Spleen (tissue), 13 donors: ENCODE measurements at places on chromosomes 5 and 9. TPM values are rescaled to one million over a fixed set of nuclear protein-coding genes. Genes with fewer than 3 reads are reported as not detected.

DNA sequence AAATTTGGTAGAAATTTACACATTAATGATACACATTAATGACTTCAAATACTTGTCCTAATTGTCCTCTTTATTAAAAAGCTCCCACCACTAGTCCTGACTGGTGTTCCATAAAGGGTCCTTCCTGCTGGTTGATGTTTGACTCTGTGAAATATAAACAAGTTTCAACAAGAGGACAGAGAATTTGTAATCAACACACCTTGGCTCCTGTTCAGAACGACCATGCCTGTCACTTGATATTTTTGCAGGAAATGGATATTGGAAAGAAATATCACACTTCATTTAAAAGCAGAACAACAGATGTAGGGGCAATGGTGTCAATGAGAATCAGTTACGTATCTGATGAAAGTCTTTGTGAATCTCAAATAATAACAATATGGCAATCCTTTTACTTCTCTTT is 211.7 kb downstream of the ENC1 start:
- DNase-seq: no peak
- peaks cover 8% of the 10 kb centered on the region for H3K4me1 ChIP-seq
- no peak overlapping the region for H3K27ac ChIP-seq
- H3K36me3 ChIP-seq: no peaks in the 10 kb centered on the region
- H3K4me3 ChIP-seq: no peak overlapping the region

- no peak for DNase-seq
- no peak overlapping the region for H3K4me3 ChIP-seq
- H3K36me3 ChIP-seq: no peaks in the 10 kb centered on the region
- no peaks in the 10 kb centered on the region for H3K4me1 ChIP-seq
- H3K27ac ChIP-seq: no peak overlapping the region
- H3K27me3 ChIP-seq: no peaks in the 10 kb centered on the region
Observed at GRCh38 chr9:81410201-81410600, 279.1 kb downstream of the TLE1 start.

- no peak overlapping the region for H3K4me3 ChIP-seq
- no peaks in the 10 kb centered on the region for H3K27me3 ChIP-seq
- H3K27ac ChIP-seq: no peak overlapping the region
- peak; percentile 78 for DNase-seq
- H3K4me1 ChIP-seq: peaks cover 8% of the 10 kb centered on the region
Observed at GRCh38 chr5:177336112-177336511, 15.4 kb downstream of the LMAN2 start.

DNA sequence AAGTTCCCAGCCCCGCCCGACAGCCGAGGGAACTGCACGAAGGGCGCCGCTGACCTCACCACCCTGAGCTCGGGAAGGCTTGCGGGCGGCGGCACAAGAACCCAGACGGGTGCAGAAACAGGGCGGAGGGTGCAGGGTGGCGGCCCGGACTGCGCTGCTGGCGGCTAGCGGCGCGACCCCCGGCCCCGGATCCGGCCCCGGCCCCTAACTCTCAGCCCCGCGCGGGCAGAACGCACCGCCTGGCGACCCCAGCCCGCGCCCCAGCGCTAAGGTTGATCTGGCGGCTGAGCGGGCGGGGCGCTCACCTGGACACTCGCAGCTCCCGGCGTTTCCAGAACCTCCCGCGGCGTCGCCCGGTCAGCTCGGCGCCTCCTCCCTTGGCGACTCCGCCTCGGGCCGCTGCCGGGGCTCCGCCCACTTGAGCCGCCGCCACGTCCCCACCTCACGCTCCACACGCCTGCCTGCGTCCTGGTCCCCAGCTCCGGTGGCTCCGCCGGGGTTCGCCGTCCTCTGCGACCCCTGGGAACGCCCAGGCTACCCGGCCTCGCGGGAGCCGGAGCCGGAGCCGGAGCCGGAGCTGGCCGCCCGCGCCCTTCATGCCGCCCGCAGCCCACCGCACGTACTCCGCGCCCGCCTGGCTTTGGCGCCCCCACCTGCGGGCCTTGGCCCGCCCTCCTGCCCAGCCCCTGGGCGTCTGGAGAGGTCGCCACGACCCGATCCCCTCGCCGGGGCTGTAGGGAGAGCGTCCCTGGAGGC is at the start of gene P4HA2:
Gene P4HA2, minus strand, starts transcription at position 369 of the 756 bp plus-strand sequence. CDS start 9,227 bp downstream, outside the sequence.
- peak within 1 kb of the TSS; percentile 73 for H3K4me3 ChIP-seq
- DNase-seq: peak; percentile 93
- H3K4me1 ChIP-seq: no peaks in the 10 kb centered on the region
- no peaks in the 10 kb centered on the region for H3K36me3 ChIP-seq

DNA sequence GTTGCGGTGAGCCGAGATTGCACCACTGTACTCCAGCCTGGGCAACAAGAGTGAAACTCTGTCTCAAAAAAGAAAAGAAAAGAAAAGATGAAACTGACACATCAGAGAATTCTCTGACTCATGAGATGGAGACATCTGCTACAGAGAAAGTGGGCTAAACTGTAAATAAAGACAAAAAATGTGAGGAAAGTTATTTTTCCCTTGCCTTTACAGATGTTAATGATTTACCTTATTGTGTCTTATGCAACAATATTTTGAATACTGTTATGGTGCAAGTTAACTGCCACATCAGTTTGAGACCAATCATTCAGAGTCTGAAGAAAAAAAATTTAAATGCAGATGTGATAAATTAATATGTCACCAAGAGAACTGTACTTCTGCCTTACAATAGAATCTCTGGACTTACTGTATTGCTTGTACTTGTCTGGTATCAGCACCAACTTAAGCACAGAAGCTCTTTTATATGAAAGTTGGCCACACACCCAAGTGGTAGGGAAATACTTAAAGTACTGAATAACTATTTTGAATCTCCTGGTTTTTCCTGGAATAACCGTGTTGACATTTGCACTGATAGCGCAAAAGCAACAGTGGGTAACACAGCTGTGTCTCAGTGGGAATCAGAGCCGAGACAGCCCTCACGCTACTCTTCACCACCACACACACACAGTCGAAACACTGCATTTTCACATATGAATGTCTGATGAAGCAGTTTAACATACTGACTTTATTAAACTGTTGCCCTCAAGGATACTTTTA is 169.9 kb downstream of the FANCC start:
- H3K27me3 ChIP-seq: no peaks in the 10 kb centered on the region
- no peaks in the 10 kb centered on the region for H3K4me1 ChIP-seq
- no peak overlapping the region for H3K27ac ChIP-seq
- DNase-seq: no peak
- no peak overlapping the region for H3K4me3 ChIP-seq

DNA sequence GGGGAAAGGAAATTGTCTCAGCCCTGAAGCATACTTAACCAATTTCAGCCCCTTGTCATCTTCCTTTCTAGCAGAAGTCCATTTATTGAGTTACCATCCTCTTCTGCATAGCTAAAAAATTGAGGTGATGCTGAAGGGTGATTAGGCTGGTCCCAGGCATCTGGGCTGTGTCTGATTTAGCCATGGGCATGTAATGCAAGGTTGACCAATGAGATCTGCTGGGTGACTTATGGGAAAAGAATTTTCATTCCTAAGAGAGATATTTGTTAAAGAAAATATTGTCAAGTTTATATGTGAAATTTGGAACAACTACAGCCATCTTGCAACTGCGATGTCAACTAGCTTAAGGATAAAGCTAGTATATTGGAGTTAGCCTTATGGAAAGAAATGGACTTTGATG is 5.1 kb downstream of the ITGA2 start:
- H3K27ac ChIP-seq: no peak overlapping the region
- no peak overlapping the region for H3K4me3 ChIP-seq
- no peak for DNase-seq
- H3K4me1 ChIP-seq: peaks cover 24% of the 10 kb centered on the region
- no peaks in the 10 kb centered on the region for H3K36me3 ChIP-seq

DNA sequence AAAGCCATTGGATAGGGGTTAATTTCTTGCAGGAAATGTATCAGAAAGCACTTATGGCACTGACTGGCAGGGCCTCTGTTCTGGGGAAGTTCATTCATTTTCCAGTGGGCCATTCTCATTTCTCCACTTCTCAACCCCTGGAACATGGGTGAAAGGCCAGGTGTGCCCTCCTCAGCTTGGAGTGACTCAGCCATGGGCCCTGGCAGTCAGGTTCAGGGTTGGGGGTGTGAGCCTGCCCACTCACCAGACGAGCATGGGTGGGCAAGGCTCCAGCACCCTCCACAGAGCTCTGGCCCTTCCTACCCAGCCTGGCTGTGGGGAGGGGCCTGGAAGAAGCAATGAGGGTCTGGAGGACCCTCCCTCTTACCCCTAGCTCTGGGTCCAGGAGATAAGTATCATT is 174.4 kb downstream of the HSPA4 start:
- no peaks in the 10 kb centered on the region for H3K36me3 ChIP-seq
- no peak overlapping the region for H3K27ac ChIP-seq
- no peaks in the 10 kb centered on the region for H3K27me3 ChIP-seq
- DNase-seq: no peak
- H3K4me3 ChIP-seq: no peak overlapping the region
- H3K4me1 ChIP-seq: no peaks in the 10 kb centered on the region

GRCh38 chr5:110054240-110054639 is 364.5 kb downstream of the MAN2A1 start:
- H3K27ac ChIP-seq: peak overlapping the region; percentile 37
- H3K27me3 ChIP-seq: no peaks in the 10 kb centered on the region
- no peak for DNase-seq
- H3K4me3 ChIP-seq: no peak overlapping the region
- H3K36me3 ChIP-seq: no peaks in the 10 kb centered on the region
- peaks cover 21% of the 10 kb centered on the region for H3K4me1 ChIP-seq

- peaks cover 18% of the 10 kb centered on the region for H3K27me3 ChIP-seq
- H3K27ac ChIP-seq: no peak overlapping the region
- peaks cover 3% of the 10 kb centered on the region for H3K4me1 ChIP-seq
- peak; percentile 19 for DNase-seq
- H3K36me3 ChIP-seq: no peaks in the 10 kb centered on the region
Observed at GRCh38 chr5:180330810-180331646, 22.1 kb downstream of the GFPT2 start.

- peaks cover 53% of the 10 kb centered on the region for H3K27me3 ChIP-seq
- H3K4me3 ChIP-seq: peak overlapping the region; percentile 29
- no peak overlapping the region for H3K27ac ChIP-seq
- H3K36me3 ChIP-seq: no peaks in the 10 kb centered on the region
- peaks cover 29% of the 10 kb centered on the region for H3K4me1 ChIP-seq
- DNase-seq: no peak
Observed at GRCh38 chr5:93569300-93570160, 11.5 kb downstream of the NR2F1-AS1 start.

The PRR16 gene
- total RNA-seq: 2.5 TPM

The ZDHHC11 gene
- 25.4 TPM for total RNA-seq
